ENCODE measurements at places on chromosomes 12 and 14.

DNA sequence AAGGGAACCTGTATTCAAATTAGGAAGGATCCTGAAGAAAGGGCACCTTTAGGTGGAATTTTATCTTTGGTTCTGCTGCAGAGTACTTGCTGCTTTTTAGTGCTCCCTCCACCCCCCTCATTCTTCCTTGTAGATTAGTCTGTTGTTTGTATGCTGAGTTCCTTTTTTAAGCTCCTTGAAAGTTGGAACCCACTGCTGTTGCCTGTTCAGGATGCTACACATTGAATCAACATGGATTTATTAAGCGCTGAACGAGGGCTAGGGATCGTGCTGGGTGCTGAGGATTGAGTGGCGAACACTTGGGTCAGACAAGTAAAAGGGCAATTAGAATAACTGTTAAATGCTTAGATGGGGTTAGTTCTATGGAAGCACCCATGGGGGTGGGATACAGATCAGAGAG lies 884 bp upstream of the AMN1 start:
- no peak for DNase-seq

GRCh38 chr12:126112849-126113248 lies 1047.6 kb downstream of the AACS start:
- DNase-seq = no peak

DNA sequence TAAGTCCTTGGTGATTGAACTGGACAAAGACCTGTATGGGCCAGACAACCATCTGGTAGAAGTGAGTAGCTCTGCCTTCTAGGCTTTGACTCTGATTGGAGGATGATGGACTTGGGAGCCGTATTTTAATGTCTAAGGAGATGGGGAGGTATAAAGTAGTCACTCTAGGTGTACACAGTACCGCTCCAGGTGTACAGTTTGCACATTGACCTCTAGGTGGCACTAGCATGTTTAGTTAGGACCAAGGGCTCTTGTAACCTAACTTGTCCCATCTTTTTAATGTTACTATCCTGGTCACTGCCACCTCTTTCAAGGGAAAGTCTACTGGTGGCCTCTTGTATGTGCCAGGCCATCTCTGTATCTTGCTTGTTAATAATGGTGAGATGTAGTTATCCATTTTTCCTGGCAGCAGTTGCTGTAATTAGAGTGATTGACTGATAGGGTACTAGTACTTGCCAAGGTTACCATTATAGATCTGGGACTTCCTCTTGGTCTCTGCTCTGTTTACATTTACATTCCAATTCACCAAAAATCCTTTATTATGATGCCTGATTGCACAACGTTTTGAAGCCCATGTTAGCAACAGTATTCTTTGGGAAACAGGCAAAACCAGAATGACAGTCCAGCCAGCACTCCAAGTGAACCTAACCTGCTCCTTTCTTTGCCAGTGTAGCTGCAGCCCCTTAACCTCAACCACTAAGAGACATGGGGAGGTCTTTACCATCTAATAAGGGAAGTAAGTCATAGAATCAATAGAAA lies 3.6 kb downstream of the SMARCD1 start:
- DNase-seq = no peak

DNA sequence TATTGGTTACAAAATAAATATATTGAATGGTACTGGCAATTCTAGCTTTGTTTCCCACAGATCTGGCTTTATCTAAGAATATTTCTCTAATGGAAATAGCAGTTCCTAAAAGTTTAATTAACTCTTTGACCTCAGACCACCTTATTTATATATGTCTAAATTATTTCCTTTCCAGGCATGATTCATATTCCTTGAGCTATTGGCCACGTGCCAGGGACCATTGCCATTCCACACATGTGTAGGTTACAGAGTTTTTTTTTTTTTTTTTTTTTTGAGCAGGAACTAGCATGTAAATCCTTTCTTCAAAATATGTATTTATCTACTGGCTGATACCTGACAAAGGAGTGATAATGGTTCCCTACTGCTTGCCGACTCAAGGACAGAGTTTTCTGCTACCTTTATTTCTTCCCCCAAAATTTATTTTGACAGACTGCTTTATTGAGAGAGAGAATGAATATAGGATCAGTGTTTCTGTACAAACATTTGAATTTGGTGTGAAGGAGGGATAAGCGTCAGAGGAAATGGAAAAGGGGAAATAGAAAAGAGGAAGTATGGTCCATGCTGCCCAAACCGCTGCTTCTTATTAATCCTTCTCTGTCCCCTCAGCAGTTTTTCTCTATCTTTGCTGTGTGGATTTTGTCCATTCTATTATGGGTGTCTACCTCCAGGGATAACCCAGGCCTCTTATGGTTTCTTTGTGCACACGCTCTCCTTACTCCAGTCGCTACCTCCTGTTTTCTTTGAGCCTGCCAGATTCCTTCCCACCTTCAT lies 36.4 kb downstream of the PDE3A start:
- no peak for DNase-seq

DNA sequence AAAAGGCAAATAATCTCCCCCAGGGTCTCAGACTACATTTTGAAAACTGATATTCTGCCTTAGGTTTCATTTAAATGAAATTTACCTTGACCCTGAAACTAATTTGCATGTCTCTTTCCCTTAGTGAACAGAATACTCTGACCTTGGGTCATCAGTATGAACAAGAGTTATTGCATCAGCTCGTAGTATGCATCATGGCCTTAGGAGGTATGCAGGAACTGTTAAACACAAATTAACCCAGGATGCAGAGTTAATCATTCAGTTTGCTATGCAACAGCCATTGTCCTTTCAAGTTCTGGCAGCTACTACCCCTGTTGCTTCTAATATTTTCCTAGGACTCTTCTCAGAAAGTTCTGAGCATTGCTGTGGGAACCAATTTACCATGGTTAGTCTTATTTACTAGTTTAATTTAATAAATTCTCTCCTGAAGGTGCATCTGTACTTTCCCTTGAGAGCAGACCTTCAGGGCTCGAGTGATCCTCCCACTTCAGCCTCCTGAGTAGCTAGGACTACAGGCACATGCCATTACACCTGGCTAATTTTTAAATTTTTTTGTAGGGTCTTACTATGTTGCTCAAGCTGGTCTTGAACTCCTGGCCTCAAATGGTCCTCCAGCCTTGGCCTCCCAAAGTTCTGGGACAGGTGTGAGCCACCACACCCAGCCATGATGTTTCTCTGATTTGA lies 126.7 kb downstream of the TTC6 start:
- no peak for DNase-seq

GRCh38 chr12:103905730-103906349 lies 24.4 kb upstream of the HSP90B1 start:
- DNase-seq = no peak

- DNase-seq = no peak
Observed at GRCh38 chr12:46578190-46578982, 205.8 kb upstream of the SLC38A2 start.

GRCh38 chr14:99080306-99080705 lies 191.7 kb downstream of the BCL11B start:
- no peak for DNase-seq

DNA sequence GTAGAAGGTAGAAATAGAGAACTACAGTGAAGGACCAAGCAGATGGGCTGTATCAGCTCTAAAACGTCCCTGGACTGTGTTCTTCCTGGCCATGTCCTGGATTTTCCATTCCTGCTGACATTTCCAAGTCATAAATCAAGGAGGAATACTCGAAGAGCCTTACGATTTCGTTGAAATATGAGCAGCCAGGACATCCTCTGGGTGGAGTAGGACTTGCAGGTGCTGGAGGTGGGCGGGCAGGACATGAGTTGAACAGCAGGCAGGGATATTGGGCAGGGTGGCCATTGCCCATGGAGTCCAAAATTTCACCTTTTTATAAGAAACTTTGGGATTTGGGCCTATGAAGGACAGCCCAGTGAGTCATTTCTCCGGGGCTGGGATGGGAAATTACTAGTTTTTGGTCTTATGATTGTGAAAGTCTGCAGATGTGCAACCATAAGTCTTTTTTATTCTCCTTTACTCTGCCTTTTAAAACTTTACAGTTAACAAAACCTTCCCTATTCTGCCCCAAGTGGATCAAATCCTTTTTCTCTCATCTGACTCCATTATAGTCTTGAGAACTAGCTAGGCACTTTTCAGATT lies 88.8 kb downstream of the TMX1 start:
- no peak for DNase-seq

- no peak for DNase-seq
Observed at GRCh38 chr14:57227083-57227482, 41.6 kb downstream of the EXOC5 start.

GRCh38 chr12:21879312-21879711 lies 61.9 kb downstream of the ABCC9 start:
- no peak for DNase-seq

DNA sequence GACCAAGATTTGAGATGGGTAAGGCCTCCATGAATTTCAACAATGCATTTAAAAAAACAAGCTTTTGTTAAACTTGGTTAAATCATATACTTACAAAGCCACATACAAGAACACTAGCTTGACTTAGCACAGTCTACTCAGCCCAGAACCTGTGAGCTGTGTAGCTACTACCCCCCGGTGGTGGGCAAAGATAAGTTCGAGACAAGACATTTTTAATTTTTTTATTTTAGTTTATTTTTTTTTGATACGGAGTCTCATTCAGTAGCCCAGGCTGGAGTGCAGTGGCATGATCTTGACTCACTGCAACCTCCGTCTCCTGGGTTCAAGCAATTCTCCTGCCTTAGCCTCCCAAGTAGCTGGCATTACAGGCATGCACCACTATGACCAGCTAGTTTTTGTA lies 3.7 kb upstream of the NECAP1 start:
- no peak for DNase-seq
